Omental fat pad (tissue), 4 donors: ENCODE measurements at places on chromosomes 4 and X.

- no peak for DNase-seq
Measured at GRCh38 chrX:108221301-108221864, 129.8 kb downstream of the ATG4A start.

GRCh38 chr4:112146502-112146813 lies 1.2 kb downstream of the FAM241A start:
- DNase-seq: no peak

- DNase-seq: no peak
Measured at GRCh38 chr4:158371158-158371557, 150.5 kb upstream of the RXFP1 start.

- DNase-seq: no peak
Measured at GRCh38 chrX:85108165-85108564, 104.5 kb downstream of the APOOL start.

DNA sequence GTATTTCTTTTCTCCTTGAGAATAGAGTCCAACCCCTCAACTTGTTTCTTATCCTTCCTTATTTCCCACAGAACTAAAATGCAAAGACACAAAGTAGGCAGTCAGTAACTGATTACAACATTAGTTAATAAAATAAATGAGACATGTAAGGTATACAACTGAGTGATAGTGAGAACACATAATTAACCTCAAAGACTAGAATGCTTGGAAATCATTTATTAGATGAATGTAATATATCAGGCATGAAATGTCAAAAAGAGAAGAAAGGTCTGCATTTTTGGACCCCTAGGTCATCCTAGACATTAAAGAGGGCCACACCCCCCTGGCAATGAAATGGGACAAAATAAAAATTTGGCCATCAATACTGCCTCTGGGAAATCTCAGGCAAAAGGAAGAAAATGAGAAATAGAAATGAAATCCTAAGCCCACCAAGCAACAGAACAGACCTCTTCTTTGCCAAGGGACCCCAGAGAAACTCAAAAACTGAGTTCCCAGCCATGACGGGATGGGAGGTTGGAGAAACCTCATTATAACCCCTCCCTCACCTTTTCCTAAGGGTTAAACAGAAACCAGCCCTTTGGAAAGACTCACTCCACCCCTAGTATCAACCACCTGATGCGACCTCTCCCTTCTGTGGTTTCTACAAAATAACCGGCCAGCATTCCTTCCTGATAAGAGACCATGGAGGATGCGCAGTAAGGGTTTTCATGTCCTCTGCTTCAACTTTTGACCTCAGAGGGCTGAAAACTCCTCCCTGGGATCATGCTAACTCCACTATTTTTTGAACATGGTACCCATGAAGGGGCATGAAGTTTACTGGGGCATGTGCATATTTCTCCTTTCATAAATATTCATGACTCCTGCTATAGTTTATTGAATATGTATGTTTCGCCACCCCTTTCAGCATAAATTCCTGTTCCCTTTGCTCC lies 90.0 kb upstream of the EXOC1L start:
- no peak for DNase-seq

DNA sequence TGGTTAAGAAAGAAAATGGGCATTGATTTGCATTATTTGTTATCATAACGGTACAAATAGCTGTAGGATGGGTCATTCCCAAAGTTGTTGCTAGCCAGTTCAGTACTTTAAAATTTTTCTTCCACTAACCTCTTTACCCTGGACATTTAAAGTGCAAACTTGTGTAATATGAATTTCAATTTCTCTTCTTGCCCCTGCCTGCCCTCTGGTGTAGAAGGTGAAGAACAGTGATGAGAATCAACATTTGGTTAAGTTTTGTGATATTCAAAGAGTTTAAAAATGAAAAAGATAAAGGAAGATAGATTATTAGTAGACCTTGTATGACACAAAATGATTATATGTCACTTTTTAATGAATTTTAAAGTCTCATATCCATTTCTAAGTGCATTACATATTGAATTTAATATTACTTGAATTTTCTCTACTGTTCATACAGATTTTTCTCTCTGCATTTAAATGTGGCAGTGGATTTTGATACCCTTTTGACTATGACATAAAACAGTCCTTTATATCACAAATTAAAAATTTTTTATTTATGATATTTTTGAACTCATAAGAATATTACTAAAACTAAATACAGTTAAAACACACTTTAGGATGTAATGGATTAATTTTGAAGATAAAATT lies 337.7 kb downstream of the BMPR1B start:
- no peak for DNase-seq

- DNase-seq: no peak
Measured at GRCh38 chr4:98448908-98449307, 187.7 kb downstream of the RAP1GDS1 start.

DNA sequence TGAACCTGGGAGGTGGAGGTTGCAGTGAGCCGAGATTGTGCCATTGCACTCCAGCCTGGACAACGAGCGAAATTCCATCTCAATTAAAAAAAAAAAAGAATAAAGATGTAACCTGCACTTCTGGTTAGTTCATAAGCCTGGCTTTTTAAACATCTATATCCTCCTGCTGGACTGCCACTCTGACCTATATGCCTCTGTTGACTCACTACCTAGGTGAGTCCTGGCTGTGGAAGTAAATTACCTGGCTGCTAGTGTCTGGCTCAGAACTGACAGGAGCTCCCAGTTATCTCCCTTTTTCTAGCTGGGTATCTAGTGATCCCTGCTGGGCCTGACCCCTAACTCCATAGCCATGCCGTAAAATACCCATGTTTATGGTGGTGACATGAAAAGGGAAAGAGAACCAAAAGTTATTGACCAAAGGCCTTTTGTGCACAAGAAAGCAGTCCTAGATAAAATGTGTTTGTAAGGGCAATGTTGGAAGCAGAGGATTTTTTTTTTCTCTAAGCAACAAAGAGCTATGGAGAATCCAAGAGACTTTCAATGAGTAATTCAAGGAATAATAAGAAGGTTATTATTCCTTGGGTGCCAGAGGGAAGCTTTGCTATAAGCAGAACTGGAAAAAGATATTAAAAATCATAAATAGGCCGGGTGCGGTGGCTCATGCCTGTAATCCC lies 10.4 kb upstream of the G3BP2 start:
- no peak for DNase-seq

- DNase-seq: no peak
Measured at GRCh38 chr4:7252510-7253340, 60.4 kb downstream of the SORCS2 start.

DNA sequence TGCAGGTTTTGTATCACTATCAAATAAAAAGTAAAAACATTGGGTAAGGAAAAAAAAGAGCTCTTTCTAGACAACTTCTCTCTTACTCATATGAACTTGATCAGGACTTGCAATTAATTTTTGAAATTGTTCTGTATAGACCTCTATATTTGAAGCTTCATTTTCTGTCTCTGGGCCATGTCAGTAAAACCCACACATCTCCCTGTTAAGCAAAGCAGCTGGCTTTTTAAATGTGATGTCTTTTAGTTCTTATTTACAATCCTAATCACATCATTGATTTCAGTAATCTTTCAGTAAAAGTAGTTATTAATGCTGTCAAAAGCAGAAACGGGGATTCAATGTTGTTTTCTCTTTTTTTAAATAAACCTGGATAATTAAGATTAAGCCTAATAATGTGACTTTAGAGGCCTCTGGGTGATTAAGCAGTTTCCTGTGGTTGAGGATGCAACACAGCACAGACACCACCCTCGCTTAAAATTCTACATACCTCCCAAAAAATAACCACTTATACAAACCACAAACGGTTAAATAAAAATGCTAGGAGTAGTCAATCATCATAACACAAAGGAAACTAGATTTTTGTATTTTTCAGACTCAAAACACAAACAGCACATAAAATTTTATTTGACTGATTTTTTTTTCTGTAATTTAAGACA lies 5.2 kb upstream of the PCDH10 start:
- DNase-seq: no peak

DNA sequence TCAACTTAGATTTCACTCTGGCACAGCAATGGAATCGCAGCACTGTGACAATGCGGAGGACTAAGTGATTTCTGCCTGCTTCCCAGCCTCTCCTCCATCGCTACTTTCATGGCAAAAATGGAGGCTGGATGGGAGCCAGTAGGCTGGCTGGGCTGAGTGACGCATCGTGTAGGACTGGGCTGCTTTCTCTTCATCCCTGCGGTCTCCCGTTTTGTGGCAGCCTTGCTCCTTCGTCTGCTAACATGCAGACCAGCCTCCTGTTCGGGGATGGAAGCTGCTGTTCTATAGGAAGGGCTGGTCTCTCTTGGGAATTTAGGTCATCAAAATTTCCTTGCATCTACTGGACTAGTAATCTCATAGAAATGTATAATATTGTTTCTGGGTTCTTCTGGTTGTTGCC lies 15.8 kb upstream of the RGS12 start:
- no peak for DNase-seq

GRCh38 chr4:29540439-29541102 lies 1179.6 kb upstream of the PCDH7 start:
- DNase-seq: no peak

GRCh38 chr4:79227860-79228259 lies 98.0 kb downstream of the NAA11 start:
- DNase-seq: no peak

DNA sequence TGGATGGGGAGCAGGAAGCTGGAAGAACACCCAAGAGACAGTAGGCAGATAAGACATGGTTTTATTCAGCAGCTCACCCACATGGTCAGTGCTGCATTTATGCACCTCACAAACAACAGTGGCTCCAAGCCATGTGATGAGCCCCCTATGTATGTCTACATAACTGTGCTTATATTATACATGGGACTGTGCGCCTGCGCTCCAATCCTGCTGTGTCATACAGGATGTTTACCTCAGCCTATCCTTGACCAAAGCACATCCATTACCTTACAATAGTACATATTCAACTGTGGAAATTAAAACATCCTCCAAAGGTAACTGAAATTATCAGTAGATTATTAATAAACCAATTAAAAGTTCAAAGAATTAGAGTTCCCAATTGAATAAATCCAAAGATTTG lies 44.1 kb upstream of the SGMS2 start:
- DNase-seq: no peak

DNA sequence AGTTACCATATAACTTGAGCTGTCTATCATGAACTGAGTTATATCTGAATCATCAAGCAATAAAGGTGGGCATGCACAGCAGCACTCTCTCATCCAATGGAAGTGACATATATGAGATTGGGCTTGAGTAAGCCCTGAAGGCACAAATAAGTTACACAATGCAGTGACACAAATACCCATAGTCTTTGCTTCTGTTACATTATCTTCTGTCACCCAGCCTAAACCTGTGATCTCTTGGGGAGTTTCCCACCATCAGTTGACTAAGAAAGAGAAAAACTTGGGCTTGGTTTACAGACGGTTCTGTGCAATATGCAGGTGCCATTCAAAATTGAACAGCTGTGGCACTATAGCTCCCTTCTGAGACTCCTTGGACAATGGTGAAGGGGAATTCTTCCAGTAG lies 138.8 kb upstream of the IL15 start:
- DNase-seq: no peak

- DNase-seq: no peak
Measured at GRCh38 chr4:4888695-4889094, 29.2 kb downstream of the MSX1 start.

DNA sequence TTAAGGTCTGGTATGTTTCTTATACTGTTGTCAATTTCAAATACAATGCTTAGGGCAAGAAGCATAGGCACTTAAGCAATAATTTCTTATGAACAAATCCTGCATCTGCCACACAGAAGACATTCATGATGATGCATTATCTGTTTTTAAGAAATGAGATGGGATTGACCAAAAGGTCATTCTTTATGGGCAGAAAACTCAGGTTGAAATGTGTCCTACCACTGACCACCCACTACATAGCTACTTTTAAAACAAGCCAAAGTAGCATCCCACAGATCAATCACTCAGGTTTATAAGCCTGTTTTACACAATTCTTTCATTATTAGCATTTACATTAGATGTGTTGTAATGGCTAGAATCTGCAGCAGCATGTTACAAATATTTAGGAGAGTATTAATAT lies 617.8 kb downstream of the PCDH7 start:
- DNase-seq: no peak

DNA sequence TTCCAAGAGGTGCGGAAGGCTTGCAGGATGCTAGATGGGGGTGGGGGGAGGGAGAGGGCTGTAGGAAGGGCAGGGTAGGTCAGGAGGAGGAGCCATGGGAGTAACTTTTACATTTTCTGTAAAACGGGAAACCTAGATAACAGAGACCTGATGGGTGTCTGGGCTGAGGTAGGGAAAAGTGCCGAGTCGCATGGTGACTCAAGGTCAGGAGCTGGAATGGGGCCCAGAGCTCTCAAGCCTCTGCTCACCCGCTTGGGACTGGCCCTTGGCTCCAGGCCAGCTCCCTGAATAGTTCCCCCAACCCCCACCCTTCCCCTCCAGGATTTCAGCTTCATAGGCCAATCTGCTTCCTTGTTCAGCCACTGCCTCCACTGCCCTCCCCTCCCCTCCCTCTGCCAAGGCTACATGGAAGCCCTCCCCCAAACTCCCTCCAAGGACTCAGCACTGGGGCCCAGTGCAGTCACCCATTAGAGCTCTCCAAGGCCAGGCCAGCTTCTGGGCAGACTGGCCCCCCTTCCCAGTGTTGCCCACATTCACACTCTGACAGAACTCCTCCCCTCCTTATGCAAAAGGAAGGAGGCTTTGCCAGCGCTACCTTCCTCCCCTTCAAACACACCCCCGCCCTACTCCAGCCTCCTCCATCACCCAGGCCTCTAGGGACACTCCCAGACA lies 43.6 kb downstream of the TSC22D3 start:
- DNase-seq: peak; percentile 67

- no peak for DNase-seq
Measured at GRCh38 chrX:74023203-74023602, 280.8 kb upstream of the ZCCHC13 start.

GRCh38 chr4:15914736-15915135 lies 23.8 kb downstream of the FGFBP1 start:
- no peak for DNase-seq

DNA sequence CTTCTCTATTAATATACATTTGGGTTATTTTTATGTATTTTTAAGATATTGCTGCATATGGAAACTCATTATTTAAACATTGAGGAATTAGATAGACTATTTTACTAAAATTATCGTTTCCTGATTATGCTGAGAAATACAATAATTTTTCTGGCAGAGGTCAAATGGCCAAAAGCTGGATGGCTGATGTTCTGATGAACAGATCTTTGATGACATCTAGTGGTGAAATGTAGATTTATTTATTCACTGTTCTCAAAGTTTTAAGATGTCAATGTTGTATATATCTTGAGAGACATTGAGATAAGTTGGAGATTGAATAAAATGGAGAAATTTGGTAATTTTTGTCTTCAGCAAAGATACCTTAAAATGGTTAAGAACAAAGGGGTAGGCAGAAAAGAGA lies 96.2 kb downstream of the UGT8 start:
- no peak for DNase-seq
